ENCODE measurements at places on chromosomes 7 and 10.

GRCh38 chr7:26034391-26034790 is 117.6 kb upstream of the NFE2L3 start:
- DNase-seq = no peak

DNA sequence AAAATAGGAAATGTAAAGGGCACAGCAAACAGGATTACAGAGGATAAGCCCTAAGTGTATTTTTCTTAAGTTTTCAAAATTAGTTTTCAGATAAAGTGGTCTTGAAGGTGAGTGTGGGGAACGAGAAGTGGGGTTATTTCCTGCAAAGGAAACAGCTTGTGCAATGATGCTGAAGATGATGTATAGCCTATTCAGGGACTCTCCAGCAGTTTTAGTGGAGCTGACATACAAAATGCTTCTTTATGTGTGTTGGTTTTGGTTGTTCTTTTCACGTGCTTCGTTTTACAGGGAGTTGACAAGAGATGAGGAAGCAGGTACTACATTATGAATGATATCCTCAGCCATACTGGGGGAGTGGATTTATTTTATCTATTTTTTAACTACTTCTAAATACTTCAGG is 20.5 kb downstream of the CASD1 start:
- no peak for DNase-seq

- no peak for DNase-seq
Observed at GRCh38 chr7:64651632-64652165, 14.2 kb upstream of the ZNF107 start.

- no peak for DNase-seq
Observed at GRCh38 chr7:13692548-13692947, 296.9 kb downstream of the ETV1 start.

DNA sequence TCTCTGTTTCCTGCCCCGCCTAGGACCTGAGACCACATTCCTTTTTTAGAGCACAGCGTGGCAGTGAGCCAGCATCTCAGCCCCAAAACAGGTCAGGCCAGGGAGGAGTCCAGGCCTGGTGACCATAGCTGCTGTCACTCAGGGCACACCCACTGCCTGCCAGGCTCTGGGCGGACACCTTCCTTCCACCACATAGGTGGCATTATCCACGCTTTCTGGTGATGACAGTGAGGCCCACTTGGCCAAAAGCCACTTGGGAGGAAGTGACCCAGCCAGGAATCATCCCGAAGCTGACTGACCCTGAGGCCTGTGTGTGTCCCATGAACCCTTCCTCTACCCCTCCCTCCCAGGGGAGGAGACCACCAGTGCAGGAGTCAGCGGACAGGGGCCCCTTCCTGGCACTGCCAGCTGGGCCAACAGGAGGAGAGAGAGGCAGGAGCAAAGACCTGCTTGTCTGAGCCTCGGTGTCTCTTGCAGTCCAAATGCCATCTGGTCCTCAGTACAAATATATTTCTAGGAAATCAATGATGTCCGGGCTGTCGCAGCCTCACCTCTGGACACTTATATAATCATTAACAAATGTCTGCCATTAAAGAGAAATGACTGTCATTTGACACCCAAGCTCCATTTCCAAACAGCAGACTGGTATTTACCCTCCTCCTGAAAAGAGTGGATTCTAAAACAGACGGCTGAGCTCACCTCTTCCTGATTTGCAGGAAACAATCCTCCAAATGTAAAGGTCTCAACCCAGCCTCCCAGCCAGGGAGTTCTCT is 63.0 kb downstream of the ABRAXAS2 start:
- DNase-seq = no peak

Data from 8988T (cell line).